ENCODE measurements at places on chromosomes 3 and 15.

- DNase-seq: no peak
These were observed 23.3 kb upstream of the CHMP2B start for GRCh38 chr3:87203809-87204208.

GRCh38 chr15:85007741-85008397 lies 26.2 kb downstream of the PDE8A start:
- DNase-seq: no peak

- no peak for DNase-seq
These were observed 629 bp upstream of the NOX5 start for GRCh38 chr15:69013726-69014406.

DNA sequence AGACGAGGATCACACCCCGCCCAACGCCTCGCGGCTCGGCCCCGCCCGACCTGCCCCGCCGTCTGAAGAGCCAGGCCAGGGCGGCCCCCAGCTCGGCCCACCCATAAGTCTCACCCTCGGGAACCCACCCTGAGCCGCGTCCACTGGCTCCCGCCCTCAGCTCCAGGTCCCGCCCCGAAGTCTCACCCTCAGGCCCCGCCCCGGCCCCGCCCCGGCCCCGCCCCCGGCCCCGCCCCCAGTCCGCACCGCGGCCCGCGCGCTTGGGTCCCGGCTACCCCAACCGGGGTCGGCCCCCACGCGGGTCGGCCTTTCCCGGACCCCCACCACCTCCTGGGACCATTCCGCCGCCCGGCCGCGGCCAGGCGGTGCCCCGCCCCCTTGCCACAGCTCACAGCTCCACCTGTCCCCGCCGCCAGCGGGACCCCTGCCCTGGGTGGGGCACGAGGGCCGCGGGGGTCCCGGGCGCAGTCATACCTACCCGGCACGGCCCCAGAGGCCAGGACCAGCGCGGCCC lies 489 bp downstream of the CSPG5 start:
- no peak for DNase-seq

- DNase-seq: no peak
These were observed 4.3 kb upstream of the CCR8 start for GRCh38 chr3:39325236-39325635.

DNA sequence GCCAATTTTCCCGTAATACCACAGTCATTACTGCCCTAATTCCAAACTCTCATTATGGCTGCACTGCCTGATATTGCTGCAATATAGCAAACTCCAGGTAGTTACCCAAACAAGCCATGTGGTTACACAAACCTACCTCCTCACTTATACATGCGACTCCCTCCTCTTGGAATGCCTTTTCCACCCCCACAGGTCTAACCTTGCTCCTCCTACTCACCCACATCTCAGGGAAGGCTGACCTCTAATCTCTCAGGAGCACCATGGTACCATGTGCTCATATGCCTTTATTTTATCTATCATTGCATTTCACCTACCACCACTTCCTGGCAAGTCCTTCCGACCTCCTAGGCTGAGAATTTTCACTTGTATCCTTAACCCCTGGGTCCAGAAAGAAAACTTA lies 2.9 kb downstream of the RBPMS2 start:
- no peak for DNase-seq

- DNase-seq: no peak
These were observed 3.6 kb downstream of the HEMK1 start for GRCh38 chr3:50572801-50573371.

DNA sequence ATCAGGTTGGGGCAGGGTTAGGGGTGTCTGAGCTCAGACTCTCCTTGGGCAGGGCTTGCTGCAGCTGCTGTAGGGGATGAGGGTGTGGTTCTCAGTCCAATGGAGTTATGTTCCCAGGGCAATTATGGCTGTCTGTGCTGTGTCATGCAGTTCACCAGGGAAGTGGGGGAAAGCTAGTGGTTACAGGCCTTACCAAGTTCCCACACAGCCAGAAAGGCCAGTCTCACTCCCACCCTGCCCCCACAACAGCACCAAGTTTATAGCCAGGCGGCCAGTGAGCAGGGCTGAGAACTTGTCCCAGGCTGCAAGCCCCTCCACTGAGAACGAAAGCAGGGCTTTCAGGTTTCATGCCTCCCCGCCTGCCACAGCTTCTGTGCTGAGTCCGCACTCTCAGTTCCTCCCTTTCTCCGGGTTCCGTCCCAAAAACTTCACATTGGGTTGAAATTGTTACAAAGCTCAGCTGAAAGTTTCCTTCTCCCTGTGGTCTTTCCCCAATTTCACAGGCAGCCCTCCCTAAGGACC lies 19.6 kb upstream of the CPOX start:
- no peak for DNase-seq

DNA sequence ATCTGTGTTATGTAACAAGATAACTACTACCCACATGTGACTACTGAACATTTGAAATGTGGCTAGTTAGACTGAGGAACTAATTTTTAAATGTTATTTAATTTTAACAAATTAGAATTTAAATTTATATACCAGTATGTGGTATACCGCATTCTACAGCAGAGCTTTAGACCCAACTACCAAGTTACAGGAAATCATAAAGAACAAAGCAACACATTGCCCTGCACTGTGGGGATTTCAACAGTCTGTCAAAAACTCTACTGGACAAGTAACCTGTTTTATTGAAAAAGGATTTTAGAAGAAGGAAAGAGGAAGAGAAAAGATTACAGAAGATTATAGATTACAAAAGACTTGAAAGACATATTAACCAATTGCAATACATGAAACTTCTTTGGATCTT lies 64.9 kb downstream of the DPH6 start:
- no peak for DNase-seq

- peak; percentile 20 for DNase-seq
These were observed 56.3 kb downstream of the PPARG start for GRCh38 chr3:12345141-12345561.

DNA sequence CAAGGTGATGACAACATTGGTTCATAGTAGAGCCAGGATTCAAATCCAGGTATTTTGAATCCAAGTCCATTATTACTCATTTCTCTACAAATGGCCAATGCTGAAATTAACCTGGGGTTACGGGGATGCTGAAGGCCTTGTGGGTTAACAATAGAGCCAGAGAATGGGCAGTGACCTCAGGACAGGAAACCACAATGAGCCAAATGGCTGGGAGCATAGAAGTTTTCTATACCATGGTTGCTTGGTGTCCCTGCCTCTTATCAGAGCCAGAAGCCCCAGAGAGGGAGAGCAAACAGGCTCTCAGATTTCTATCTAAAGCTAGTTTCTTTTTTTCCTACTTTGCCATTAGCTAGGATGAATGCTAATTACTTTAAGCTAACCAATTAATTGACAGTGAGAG lies 82.3 kb downstream of the TNIK start:
- no peak for DNase-seq

- DNase-seq: no peak
These were observed 29.1 kb upstream of the IREB2 start for GRCh38 chr15:78408961-78409360.

GRCh38 chr15:62975515-62975914 lies 67.0 kb upstream of the TPM1 start:
- DNase-seq: no peak

- DNase-seq: no peak
These were observed 8.1 kb upstream of the SLC9A9 start for GRCh38 chr3:143856252-143856970.

- no peak for DNase-seq
These were observed 97.1 kb upstream of the CHL1 start for GRCh38 chr3:99506-99905.

GRCh38 chr3:147341727-147342126 lies 64.6 kb downstream of the ZIC4 start:
- DNase-seq: no peak

- DNase-seq: no peak
These were observed 107.9 kb downstream of the RPL22L1 start for GRCh38 chr3:170762064-170762463.

DNA sequence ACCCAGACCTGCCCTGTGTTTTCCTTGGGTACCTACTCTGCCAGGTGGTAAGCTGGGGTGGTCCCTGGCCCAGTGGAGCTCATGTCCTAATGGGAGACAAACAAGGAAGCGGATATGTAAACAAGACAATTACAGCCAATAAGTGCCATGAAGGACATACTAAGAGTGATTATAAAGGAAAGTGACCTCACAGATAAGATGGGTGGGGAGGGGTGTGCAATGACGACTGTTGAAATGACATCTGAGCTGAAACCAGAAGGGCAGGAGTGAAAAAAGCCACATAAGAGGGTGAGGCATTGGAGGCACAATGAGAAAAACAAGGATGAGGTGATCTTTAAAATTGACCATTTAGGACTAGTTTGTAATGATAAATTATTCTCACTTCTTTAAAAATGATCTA lies 336.2 kb upstream of the IL12A start:
- no peak for DNase-seq

- no peak for DNase-seq
These were observed 58.9 kb downstream of the SLMAP start for GRCh38 chr3:57815036-57815435.

DNA sequence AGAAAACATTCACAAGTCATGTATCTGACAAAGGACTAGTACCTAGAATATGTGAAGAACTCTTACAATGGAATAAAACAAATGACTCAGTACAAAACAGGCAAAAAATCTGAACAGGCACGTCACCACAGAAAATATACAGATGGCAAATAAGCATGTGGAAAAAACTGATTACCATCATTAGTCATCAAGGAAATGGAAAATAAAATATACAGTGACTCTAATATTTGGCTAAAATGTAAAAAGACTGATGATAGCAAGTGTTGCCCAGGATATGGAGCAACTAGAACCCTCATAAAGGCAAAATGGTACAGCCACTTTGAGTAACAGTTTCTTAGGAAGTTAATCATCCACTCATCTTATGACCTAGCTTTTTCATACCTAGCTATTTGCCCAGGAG lies 95.8 kb upstream of the ABHD17C start:
- no peak for DNase-seq

- no peak for DNase-seq
These were observed 309.8 kb upstream of the CTDSPL start for GRCh38 chr3:37551857-37552256.

- DNase-seq: no peak
These were observed 89.9 kb downstream of the ATP10A start for GRCh38 chr15:25773248-25773647.

GRCh38 chr3:154421083-154421482 lies 8.9 kb downstream of the GPR149 start:
- no peak for DNase-seq

- no peak for DNase-seq
These were observed 68.5 kb upstream of the PTX3 start for GRCh38 chr3:157368171-157368570.

DNA sequence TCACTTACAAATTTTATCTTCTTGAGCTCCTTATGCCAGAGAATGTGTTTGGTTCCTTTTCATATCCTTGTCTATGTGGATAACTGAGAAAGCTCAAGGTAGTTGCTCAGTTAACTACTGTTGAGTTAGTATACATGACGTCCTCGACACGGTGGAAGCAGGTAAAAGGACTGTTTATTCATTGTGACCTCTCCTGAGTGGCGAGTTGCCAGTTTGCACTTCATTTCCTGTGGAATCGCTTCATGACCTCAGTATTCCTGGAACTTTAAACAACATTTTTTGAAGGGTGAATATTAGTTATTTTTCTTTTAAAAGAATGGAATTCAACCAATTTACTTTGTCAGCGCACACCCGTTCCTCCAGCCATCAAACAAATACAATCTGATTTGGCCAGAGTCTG lies 1.2 kb upstream of the TPRG1 start:
- no peak for DNase-seq

DNA sequence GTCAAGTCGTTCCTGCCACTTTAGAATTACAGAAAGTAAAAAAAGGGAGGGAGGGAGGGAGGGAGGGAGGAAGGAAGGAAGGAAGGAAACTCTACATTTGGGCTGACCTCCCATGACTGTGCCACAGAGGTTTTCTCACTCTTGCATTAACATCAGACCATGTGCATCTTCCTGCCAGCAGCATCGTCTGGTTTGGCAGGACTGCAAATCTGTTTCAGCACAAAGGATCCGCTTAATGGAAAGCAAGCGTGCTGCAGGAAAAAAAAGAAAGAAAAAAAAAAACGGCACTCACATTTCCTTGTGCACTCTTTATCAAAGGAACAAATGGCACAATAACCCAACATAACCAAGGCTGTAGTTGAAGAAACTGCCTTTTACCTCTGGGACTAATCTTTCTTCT lies 148.8 kb upstream of the HES1 start:
- no peak for DNase-seq

DNA sequence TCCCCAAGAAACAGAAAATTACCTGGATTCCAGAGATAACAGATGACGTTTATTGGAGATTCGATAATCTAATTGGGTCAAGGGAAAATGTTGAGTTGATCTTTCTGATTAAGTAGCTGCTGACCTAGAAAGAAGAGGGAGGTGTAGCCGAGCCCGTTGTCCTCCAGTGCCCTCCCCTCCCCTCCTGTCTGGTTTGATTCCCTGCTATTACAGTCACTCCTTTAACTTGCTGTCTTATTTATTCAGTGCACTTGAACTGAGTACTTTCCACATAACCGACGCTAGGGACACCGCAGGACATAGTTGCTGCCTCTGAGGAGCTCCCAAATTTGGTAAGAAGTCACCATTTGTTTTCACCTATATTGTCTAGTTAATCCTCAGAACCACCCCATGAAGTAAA lies 103.7 kb downstream of the AQP9 start:
- no peak for DNase-seq

DNA sequence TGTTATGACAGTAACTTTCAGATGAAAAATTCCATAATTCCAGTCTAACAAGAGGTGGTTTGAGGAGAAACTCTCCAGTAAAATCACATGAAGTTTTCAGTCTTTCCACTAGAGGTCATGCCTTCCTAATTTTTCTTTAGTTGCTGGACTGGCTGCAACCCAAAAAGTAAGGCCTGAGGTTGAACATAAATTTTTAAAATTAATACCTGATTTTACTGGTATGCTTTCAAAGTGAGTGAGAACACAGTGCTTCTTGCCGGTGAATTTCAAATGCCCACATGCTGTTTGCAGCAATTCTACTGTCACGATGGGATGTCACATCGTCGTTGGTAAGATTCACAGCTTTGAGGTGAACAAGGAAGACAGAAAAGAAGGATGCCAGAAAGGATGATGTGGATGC lies 89.0 kb upstream of the FGF12 start:
- peak; percentile 41 for DNase-seq

DNA sequence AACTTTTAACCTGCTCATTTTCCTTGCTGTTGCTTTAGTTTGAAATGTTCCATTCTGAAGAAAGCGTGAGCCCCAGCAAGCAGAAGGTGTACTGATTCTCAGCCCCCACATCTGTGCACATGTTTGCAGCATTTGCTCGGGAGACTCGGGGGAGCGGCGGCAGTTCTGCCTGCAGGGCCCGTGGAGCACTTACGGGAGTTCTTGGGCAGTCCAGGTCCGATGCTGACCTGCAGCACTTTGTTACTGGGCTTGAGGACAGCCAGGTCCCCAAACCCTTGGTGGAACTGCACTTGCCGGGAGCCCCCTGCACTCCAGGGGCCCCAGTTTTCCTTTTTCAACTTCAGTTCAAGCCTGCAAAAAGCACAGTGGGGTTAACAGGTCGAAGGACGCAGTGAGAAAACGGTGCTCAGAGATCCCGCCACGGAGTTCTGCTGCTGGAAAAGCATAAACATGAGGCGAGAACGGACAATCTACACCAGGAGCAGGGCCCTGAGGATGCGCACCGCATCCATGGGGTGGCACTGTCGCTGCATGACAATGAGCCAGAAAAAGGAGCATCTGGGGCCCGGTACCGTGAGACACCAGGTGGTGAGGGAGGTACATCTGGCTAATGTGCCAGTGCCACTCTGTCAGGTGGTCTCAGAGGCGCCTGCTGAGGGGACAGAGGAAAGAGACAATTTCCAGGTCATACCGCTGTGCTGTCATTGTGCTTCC lies 45.6 kb upstream of the LDHAL6B start:
- DNase-seq: no peak

All from GM04504 (cell line).